ENCODE measurements at places on chromosomes 7 and 10. TPM values are rescaled to one million over a fixed set of nuclear protein-coding genes. Genes with fewer than 3 reads are reported as not detected.
A peak's percentile ranks its signal among the peaks of the same experiment; 100 is the strongest.

ITPRID1 gene
- polyA plus RNA-seq: not detected

FAM131B gene
- polyA plus RNA-seq: 0.13 TPM

- DNase-seq: no peak
These were observed 272.3 kb upstream of the C7orf33 start for GRCh38 chr7:148318102-148318811.

GRCh38 chr10:54434782-54435181 lies 366.2 kb downstream of the PCDH15 start:
- no peak for DNase-seq

WDR86 gene
- polyA plus RNA-seq: not detected

GRCh38 chr7:111855161-111855841 lies 293.0 kb upstream of the IMMP2L start:
- no peak for DNase-seq

- peak; percentile 42 for DNase-seq
These were observed 25.8 kb downstream of the TCAF1 start for GRCh38 chr7:143876218-143876617.

DNA sequence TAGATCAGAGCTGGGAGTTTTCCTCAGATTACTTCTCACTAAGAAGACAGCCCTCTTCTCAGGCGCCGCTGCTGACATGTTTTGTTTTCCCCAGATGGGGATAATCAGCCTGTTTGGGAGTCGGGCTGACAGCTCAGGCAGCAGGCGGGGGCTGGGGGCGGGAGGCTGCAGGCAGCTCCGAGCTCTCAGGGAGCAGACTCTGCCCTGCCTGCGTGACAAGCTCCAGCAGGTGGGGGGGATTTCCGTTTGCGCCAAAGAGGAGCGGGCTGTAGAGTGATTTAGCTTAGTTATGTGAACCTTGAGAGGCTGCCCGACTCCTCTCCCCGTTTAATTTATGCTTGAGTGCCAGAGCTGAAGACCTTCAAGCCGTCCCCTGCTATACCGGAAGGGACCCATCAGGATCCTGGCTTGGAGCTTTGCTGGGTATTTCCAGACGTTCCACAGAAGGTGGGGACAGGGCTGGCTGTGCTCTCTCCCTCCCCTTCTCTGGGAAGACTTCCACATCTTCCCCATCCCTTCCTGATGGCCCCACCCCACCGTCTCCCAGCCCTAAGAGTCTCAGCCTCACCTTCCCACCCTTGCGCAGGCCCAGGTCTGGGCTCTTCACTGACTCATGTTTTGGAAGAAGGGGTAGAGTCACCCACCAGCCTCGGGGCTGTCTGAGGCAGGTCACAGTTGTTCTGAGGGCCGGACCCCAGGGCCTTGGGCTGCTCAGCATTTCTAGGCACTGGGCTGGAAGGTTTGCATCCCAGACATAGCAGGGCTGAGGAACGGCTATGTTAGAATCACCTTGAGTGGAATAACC lies 24.7 kb upstream of the ADCYAP1R1 start:
- no peak for DNase-seq

GRCh38 chr7:901388-902154 lies 25.2 kb downstream of the GET4 start:
- DNase-seq: peak; percentile 86

DNA sequence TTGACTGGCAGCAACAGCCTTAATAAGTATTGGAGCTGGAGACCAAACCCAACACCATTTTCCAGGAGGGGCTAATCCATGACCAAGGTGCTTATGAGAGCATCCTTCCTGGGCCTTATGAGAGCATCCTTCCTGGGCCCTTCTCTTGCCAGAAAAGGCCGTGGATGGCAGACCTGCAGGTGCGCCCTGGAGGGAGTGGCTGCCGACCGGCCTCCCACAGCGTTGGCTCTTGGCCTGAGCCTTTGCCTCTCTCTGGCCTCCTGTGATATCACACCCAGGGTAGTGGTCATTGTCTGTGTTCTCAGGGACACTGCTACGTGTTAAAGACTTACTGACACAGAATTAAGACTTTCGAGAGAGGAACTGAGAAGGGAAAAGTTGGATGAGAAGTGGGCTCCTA lies 22.3 kb upstream of the NUDCD3 start:
- no peak for DNase-seq

GRCh38 chr7:70457883-70458680 lies 673.9 kb upstream of the GALNT17 start:
- no peak for DNase-seq

DNA sequence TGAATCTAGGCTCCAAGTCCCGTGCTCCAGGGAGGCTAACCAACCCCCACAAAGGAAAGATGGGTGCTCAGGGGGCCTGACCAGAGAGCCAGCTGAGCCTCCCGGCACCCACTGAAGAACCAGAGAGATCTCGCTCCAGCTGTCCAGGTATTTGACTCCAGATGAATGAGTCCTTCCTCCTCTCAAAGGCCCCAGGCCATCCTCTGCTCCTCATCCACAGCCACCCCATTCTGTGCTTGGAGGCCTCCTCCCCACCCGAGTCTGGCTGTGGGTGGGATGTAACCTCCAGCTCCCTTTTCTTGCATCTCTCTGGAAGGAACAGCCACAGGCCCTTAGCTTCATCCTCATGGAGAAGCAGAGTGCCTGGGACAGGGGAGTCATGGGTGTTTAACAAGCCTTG lies 44.6 kb downstream of the VSTM4 start:
- no peak for DNase-seq

- peak; percentile 31 for DNase-seq
These were observed 31.7 kb downstream of the GALNTL5 start for GRCh38 chr7:151987748-151988529.

GRCh38 chr7:108653526-108653925 lies 83.9 kb downstream of the DNAJB9 start:
- no peak for DNase-seq

- no peak for DNase-seq
These were observed 83.1 kb upstream of the SORCS3 start for GRCh38 chr10:104557966-104558365.

DNA sequence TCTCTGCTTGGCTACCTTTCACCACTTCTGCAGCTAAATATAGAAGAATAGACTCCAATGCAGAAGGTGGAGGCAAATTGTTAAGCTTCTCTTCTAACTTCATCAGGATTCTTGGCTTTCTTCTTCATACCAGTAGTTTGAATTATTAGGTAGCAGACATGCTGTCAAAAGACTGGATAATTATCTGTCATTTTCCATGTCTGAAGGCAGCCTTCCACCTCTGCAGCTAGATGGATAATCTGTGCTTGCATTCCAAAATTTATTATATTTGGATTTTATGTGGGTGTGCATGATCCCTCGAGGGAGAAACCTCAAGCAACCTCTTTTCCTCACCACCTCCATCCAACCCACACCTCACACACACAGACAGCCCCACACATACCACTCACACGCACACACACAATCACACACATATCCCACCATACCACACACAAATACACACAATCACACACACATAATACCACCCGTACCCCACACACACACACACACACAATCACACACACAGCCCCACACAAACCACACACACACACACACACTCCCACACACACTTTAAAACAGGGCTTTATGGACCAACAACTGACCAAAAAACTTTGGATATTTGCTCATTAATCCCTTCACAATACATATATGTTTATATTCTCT lies 145.0 kb downstream of the C7orf25 start:
- DNase-seq: no peak

GRCh38 chr7:47358944-47359588 lies 222.8 kb downstream of the TNS3 start:
- no peak for DNase-seq

GNA12 gene
- polyA plus RNA-seq: 19.3 TPM

DNA sequence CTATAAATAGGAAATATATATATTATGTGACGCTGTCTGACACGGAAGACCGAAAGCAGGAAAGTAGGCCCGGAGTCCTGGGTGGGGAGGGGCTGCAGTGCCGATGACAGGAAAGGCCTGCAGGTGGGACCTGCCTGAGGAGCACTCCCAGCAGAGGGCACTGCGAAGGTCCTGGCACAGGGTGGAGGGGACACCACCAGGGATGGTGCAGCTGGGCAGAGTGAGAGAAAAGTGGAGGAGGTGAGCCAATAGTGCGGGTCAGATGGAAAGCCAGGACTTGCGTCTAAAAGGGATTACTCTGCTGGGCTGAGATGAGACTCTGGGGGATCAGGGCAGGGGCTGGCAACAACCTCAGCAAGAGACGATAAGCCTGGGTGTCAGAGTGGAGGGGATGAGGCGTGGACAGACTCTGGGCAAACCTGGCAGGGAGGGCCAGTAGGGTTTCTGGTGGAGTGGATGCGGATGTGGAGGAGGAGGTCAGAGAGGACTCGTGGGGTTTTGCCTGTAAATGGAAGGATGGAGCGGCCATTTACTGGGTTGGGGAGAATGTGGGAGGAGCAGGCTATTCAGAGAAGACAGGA lies 118.2 kb upstream of the ZNF746 start:
- no peak for DNase-seq

GRCh38 chr10:96377816-96378294 lies 19.1 kb upstream of the OPALIN start:
- DNase-seq: no peak

GRCh38 chr7:4805110-4805983 lies 29.9 kb downstream of the AP5Z1 start:
- no peak for DNase-seq

KLLN gene
- polyA plus RNA-seq: 0.07 TPM

DNA sequence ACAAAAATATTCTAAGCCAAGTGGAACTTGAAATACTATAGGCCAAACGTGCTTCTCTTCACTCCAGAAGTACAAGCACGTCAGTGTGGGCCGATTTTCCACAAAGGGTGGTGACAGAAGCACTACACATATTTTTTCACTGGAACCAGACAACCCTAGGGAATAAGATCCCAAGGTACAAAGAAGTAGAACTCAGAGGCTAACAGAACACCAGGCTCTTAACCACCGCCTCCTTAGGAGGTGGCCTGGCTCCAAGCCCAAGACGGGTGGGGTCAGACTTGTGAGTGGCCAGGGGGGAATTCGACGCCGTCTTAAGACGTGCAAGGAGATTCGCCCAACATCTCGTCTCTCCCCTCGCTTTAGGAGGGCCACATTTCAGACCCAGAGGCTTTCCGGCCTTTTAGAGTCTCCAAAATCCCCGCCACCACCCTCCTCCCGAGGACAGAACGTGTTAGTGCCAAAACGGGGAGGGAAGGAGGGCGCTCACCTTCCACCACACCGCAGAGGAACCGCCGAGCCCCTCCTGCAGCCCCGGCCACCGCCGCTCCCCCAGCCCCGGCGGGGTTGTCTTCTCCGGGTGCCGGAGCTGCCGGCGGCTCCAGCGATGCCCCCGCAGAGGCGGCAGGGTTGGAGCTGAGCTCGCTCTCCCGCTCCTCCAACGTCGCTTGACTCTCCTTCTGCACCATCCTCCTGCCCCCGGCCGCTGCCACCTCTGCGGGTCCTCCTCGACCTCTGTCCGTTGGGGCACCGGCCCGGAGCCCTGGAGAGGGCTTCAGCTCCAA lies 716 bp downstream of the OGA start:
- DNase-seq: peak; percentile 96

GRCh38 chr10:127738512-127739424 lies 1.8 kb downstream of the FOXI2 start:
- DNase-seq: no peak

NPFFR1 gene
- 0.01 TPM for polyA plus RNA-seq

RBP3 gene
- polyA plus RNA-seq: not detected

FAM25C gene
- 0.56 TPM for polyA plus RNA-seq

- no peak for DNase-seq
These were observed 12.3 kb downstream of the SVIL start for GRCh38 chr10:29622382-29622922.

- DNase-seq: no peak
These were observed 659.3 kb downstream of the PARD3 start for GRCh38 chr10:34155812-34156211.

GRCh38 chr7:45026984-45027773 lies 27.2 kb downstream of the CCM2 start:
- DNase-seq: no peak

- DNase-seq: no peak
These were observed 240.7 kb downstream of the TFEC start for GRCh38 chr7:115789901-115790300.

TRPV5 gene
- polyA plus RNA-seq: not detected

PRTFDC1 gene
- 0.43 TPM for polyA plus RNA-seq

- DNase-seq: no peak
These were observed 52.0 kb downstream of the SPAM1 start for GRCh38 chr7:123977081-123977480.

DNA sequence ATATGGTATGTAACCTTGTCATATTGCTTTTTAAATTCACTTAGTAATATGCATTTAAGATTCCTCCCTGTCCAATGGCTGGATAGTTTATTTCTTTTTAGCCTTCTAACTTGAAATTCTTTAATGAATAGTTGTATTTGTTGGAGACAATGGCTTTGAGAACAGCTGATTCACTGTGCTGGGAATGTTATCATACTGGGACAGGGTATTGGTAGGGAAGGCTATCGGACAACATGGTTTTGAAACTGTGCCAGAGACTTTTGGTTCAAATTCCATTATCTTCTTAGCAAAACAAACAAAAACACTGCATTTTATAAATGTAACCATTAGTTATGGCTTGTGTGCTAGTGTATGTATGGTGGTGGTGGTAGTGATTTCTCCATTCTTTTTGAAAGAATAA lies 517.1 kb upstream of the ANKRD30A start:
- no peak for DNase-seq

RBM20 gene
- polyA plus RNA-seq: 6.7 TPM
